Spinal cord (tissue), 10 donors: ENCODE measurements at places on chromosomes 11 and 22.

DNA sequence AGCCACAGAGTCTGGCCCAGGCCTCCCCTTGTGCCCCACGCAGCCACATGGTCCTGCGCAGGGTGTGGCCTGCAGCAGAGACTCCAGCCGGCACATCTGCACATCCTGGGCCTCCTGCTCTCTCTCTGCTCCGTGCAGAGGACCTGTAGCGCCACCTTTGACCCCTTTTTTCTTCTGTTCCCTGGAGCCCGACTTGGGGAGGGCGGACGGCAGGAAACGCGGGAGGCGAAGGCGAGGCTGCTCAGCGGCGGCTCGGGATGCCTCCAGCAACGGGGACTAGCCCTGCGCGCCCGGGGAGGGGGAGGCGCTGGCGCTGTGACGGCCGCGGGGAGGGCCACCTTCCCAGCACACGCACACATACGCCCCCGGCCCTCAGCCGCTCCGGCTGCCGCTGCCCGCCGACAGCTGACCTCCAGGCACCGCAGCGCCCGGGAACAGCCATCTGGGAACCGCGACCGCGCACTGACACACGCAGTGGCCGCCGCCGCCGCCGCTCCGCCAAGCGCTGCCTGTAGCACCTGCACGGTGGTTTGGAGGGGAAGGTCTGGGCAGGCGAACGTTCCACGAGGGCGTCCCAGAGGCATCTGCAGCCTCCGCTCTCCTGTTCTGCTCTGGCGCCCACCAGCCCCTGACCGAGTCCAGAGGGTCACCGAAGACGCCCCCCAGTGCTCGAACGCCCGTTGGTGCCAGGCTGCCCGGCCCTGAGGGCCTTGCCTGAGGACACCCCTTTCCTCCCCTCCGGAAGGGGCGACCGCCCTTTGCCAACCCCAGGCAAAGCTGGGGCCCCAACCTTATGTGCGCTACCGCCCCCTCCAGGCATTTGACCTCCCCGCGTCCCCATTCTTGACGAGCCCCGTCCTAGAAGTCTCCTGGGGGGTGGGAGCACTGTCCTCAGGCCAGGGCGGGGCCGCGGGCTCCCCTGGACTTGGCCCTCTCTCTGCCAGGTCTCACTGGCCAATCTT is 16.9 kb upstream of the C22orf42 start:
- H3K36me3 ChIP-seq: no peaks in the 10 kb centered on the region
- no peak for DNase-seq
- no peak overlapping the region for H3K27ac ChIP-seq
- peaks cover 10% of the 10 kb centered on the region for H3K4me1 ChIP-seq

GRCh38 chr22:25629613-25630012 is 65.1 kb downstream of the GRK3 start:
- H3K27me3 ChIP-seq: no peaks in the 10 kb centered on the region
- no peaks in the 10 kb centered on the region for H3K4me1 ChIP-seq
- H3K36me3 ChIP-seq: no peaks in the 10 kb centered on the region
- H3K4me3 ChIP-seq: no peak overlapping the region
- DNase-seq: no peak
- no peak overlapping the region for H3K27ac ChIP-seq

GRCh38 chr11:38476808-38477575 is 1879.0 kb upstream of the RAG2 start:
- H3K4me1 ChIP-seq: no peaks in the 10 kb centered on the region
- no peak for DNase-seq
- no peak overlapping the region for H3K4me3 ChIP-seq
- no peaks in the 10 kb centered on the region for H3K36me3 ChIP-seq

DNA sequence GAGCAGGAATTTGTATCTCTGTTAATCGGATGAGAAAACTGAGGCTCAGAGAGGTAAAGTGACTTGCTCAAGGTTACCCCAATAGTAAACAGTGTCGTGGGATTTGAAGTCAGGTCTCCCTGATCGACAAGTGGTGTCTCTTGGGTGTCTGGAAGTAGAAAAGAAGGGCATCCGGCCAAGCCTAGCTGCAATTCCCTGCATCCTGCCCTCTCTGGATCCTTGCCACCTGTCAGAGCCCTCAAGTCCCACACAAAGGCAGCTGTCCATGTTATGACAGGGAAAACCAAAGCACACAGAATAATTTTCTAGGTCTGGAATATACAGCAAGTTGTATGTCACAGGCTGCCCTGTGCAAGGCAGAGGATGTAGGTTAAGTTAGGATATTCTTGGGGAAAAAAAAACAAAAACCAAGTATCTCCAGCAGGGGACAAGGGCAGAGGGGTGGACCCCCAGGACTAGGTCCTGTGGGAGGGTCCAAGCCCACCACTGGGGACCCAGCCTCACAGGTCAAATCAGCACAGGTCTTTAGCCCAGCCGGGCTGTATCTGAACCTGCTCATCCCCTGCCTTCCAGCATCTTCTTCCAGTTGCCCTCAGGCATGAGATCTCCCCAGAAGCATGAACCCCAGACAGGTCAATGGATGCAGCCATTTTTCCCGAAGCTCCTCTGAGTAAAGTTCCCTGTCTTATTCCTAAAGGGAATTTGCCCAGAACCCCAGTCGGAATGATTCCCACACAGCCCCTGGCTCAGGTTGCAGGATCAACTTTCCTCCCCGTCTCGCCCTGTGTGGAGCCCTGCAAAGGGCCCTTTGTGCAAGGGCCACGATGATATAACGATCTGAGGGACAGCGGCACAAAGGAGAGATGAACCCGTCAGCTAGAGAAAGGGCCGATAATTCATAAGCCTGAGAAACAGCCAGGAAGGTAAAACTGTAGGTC is 15.0 kb downstream of the USH1C start:
- peaks cover 39% of the 10 kb centered on the region for H3K4me1 ChIP-seq
- H3K27ac ChIP-seq: peak overlapping the region; percentile 88
- H3K4me3 ChIP-seq: no peak overlapping the region
- peaks cover 2% of the 10 kb centered on the region for H3K36me3 ChIP-seq
- DNase-seq: no peak
- no peaks in the 10 kb centered on the region for H3K27me3 ChIP-seq

- peaks cover 22% of the 10 kb centered on the region for H3K4me1 ChIP-seq
- H3K27ac ChIP-seq: no peak overlapping the region
- H3K36me3 ChIP-seq: no peaks in the 10 kb centered on the region
- no peak overlapping the region for H3K4me3 ChIP-seq
- H3K27me3 ChIP-seq: no peaks in the 10 kb centered on the region
These were observed 34.6 kb downstream of the CYTH4 start for GRCh38 chr22:37316875-37317371.

GRCh38 chr11:95371153-95371552 is 140.2 kb upstream of the SESN3 start:
- DNase-seq: no peak
- H3K27me3 ChIP-seq: no peaks in the 10 kb centered on the region
- no peaks in the 10 kb centered on the region for H3K36me3 ChIP-seq
- H3K27ac ChIP-seq: no peak overlapping the region
- no peak overlapping the region for H3K4me3 ChIP-seq

DNA sequence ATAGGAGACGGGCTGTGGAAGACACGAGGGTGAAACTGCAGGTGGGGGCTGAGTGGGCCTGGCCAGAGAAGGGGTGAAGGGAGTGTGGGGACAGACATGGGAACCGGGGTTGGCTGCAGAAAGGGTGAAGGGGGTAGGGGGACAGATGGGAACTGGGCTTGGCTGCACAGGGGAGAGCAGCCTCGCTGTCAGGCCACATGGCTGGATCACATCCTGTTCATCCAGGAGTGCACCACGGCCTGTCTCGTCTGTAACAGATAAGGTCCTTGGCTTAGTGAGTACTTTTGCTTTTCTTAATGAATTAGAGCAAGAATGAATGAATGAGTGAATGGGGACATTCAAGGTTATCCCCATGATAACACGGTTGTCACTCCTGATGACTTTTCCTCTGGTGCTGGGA is 13.5 kb downstream of the FBLN1 start:
- H3K4me1 ChIP-seq: peaks cover 23% of the 10 kb centered on the region
- no peak overlapping the region for H3K4me3 ChIP-seq
- no peak overlapping the region for H3K27ac ChIP-seq
- no peaks in the 10 kb centered on the region for H3K27me3 ChIP-seq
- H3K36me3 ChIP-seq: peaks cover 16% of the 10 kb centered on the region

GRCh38 chr11:132904607-132905006 is 627.7 kb downstream of the OPCML start:
- no peaks in the 10 kb centered on the region for H3K36me3 ChIP-seq
- DNase-seq: no peak
- H3K27me3 ChIP-seq: no peaks in the 10 kb centered on the region
- H3K27ac ChIP-seq: no peak overlapping the region

- DNase-seq: no peak
- H3K4me3 ChIP-seq: no peak overlapping the region
- no peaks in the 10 kb centered on the region for H3K27me3 ChIP-seq
- H3K36me3 ChIP-seq: peaks cover 44% of the 10 kb centered on the region
These were observed 102.8 kb downstream of the CEP164 start for GRCh38 chr11:117430293-117430955.

DNA sequence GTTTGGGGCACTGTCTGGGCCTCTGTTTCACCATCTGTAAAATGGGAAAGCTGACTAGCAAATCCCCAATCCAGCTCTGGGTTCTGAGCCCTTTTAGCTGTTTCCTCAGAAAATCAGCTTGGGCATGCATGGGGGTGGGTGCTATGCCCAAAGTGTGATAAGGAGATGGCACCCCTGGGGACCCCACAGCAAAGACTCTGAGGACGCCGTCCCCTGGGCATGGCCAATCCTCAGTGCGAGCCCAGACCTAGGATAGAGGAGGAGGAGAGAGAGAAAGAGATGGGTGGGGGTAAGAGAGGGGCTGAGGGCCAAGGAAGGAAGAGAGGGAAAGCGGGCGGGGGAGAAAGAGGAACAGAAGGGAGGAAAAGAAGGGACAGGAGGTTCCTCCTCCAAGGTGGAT is 31.8 kb downstream of the TPBGL start:
- no peak for DNase-seq
- no peak overlapping the region for H3K27ac ChIP-seq
- no peaks in the 10 kb centered on the region for H3K4me1 ChIP-seq

- H3K27ac ChIP-seq: no peak overlapping the region
- H3K27me3 ChIP-seq: peaks cover 2% of the 10 kb centered on the region
- H3K36me3 ChIP-seq: no peaks in the 10 kb centered on the region
- no peak for DNase-seq
- no peak overlapping the region for H3K4me3 ChIP-seq
These were observed 138.2 kb downstream of the DSCAML1 start for GRCh38 chr11:117658809-117659208.

GRCh38 chr22:19757140-19757984 is 3.2 kb upstream of the TBX1 start:
- no peak overlapping the region for H3K4me3 ChIP-seq
- peaks cover 43% of the 10 kb centered on the region for H3K4me1 ChIP-seq
- no peaks in the 10 kb centered on the region for H3K36me3 ChIP-seq
- no peak for DNase-seq
- H3K27ac ChIP-seq: no peak overlapping the region

- H3K27me3 ChIP-seq: no peaks in the 10 kb centered on the region
- no peak overlapping the region for H3K27ac ChIP-seq
- no peak for DNase-seq
- H3K36me3 ChIP-seq: peaks cover 23% of the 10 kb centered on the region
These were observed 29.0 kb upstream of the DNAJB7 start for GRCh38 chr22:40890881-40891280.

DNA sequence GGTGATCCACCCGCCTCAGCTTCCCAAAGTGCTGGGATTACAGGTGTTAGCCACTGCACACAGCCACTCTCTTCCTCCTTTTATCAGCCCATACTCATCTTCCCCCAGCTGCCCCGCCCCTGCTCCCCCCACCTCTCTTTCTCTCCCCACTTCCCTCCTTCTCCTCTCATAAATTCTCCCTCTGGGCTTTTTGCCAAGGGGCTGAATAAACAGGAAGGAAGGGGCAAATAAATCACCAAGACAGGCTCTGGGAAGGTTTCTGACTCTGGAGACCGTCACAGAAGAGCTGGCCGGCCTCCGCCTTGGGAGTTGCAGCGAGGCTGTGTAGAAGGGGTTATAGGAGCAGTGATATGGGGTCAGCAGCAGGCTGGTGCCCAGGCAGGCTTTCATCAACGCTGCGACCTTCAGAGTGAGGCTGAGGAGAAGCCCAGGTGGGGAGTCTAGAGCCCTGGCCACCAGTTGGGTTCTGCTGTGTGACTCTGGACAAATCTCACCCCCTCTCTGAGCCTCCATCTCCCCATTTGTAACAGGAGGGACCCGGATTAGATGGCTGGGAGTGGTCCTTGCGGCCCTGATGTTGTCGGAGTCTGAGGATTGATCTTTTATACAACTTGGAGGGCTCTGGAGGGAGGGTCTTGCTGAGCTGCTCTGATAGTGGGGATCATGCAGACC is 62.6 kb upstream of the RASD2 start:
- peaks cover 53% of the 10 kb centered on the region for H3K4me1 ChIP-seq
- DNase-seq: peak; percentile 84
- no peaks in the 10 kb centered on the region for H3K36me3 ChIP-seq
- no peak overlapping the region for H3K4me3 ChIP-seq
- no peaks in the 10 kb centered on the region for H3K27me3 ChIP-seq

DNA sequence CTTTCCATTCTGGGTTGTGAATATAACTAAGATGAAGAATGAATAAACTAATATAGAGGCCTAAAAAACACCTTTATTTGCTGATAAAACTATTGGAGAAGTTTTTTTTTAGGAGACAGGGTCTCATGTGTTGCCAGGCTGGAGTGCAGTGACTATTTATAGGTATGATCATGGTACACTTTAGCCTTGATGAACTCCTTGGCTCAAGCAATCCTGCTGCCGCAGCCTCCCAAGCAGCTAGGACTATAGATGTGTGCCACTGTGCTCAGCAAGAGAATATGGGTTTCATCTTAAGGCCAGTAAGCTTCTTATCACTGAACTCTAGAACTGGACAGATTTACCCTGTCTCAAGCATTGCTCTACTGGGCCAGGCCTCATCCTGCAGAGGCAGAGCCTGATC is 26.6 kb downstream of the CCDC90B start:
- no peak overlapping the region for H3K27ac ChIP-seq
- H3K4me3 ChIP-seq: no peak overlapping the region
- DNase-seq: no peak
- H3K4me1 ChIP-seq: no peaks in the 10 kb centered on the region
- no peaks in the 10 kb centered on the region for H3K27me3 ChIP-seq

DNA sequence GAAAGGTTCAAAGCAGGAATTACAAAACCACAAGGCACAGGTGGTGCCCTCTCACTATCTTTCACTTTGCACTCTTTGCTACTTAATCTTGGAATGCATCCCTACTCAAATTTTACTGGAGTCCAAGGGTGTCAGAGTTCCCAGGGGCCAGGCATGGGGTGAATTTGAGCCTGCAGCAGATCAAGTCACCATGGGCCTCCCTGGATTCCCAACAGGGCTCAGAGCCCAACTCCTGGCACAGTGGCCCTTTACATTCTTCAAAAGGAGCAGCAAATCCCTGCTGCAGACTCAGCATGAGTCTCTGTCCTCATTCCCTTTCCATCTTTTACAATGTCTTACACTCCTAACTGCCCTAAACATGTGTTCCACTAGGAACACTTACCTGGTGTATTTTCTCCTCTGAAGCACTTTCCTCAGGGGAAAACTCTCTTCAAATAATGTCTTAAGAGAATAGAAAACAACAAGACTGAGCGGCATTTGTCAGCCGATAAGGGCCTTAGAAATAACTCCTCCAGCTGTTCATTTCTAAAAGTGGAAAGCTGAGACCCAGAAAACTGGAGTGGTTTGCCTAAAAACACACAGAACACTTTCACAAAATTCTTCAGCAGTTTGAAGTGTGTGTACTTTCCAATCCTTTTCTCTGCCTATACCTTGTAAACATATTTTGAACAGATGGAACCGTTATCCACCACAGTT is 596.0 kb downstream of the INSC start:
- H3K36me3 ChIP-seq: no peaks in the 10 kb centered on the region
- no peak overlapping the region for H3K27ac ChIP-seq
- no peak overlapping the region for H3K4me3 ChIP-seq
- DNase-seq: no peak
- H3K4me1 ChIP-seq: peaks cover 3% of the 10 kb centered on the region
